ENCODE measurements at places on chromosomes 6 and 20. TPM values are rescaled to one million over a fixed set of nuclear protein-coding genes. Genes with fewer than 3 reads are reported as not detected.
A peak's percentile ranks its signal among the peaks of the same experiment; 100 is the strongest.

GRCh38 chr6:64672131-64672530 is 1034.9 kb downstream of the EYS start:
- no peak for DNase-seq
- H3K36me3 ChIP-seq: no peaks in the 10 kb centered on the region
- H3K4me1 ChIP-seq: no peaks in the 10 kb centered on the region
- no peaks in the 10 kb centered on the region for H3K27me3 ChIP-seq
- H3K27ac ChIP-seq: no peak overlapping the region
- no peak overlapping the region for H3K4me3 ChIP-seq

- peaks cover 8% of the 10 kb centered on the region for H3K4me1 ChIP-seq
- H3K27me3 ChIP-seq: no peaks in the 10 kb centered on the region
- H3K36me3 ChIP-seq: peaks cover 21% of the 10 kb centered on the region
- peak; percentile 46 for DNase-seq
- H3K4me3 ChIP-seq: peak overlapping the region; percentile 93
Measured at GRCh38 chr20:10671919-10672623, 1.7 kb downstream of the JAG1 start.

- H3K27ac ChIP-seq: no peak overlapping the region
- DNase-seq: no peak
- H3K4me3 ChIP-seq: no peak overlapping the region
- H3K4me1 ChIP-seq: peaks cover 23% of the 10 kb centered on the region
- H3K27me3 ChIP-seq: no peaks in the 10 kb centered on the region
Measured at GRCh38 chr6:33783781-33784520, 5.0 kb downstream of the LEMD2 start.

DNA sequence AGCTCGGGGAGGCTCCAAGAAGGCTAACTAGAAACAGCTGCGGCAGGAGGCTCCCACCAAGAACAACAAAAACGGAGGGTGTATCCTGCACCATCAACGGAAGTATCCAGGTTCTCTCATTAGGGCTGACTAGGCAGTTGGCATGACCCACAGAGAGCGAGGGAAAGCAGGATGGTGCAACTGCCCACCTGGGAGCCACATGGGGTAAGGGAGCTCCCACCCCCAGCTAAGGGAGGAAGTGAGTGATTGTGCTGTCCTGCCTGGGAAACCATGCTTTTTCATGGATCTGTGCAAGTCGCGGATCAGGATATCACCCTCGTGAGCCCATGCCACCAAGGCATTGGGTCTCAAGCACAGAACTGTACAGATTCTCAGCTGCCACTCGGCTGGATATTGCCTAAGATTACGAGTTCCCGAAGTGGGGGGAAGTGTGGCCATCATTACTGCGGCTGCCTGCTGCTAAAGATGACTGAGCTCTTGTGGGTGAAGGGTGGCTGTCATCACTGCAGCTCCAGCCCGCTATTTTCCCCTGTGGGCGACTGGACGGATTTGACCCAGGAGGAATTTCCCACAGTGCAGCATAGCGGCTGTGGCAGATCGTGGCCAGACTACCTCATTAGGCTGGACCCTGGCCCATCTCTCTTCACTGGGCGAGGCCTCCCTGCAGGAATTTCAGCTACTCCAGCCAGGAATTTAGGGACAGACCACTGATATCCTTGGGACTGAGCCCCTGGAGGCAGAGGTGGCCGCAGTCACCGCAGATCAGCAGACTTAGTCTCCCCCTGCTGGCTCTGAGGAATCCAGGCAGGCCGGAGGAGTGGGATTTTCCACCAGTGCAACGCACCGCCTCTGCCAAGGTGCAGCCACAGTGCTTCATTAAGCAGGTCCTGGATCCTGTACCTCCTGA is 515.7 kb downstream of the FRK start:
- H3K4me1 ChIP-seq: no peaks in the 10 kb centered on the region
- no peaks in the 10 kb centered on the region for H3K36me3 ChIP-seq
- no peak overlapping the region for H3K27ac ChIP-seq
- H3K4me3 ChIP-seq: no peak overlapping the region

DNA sequence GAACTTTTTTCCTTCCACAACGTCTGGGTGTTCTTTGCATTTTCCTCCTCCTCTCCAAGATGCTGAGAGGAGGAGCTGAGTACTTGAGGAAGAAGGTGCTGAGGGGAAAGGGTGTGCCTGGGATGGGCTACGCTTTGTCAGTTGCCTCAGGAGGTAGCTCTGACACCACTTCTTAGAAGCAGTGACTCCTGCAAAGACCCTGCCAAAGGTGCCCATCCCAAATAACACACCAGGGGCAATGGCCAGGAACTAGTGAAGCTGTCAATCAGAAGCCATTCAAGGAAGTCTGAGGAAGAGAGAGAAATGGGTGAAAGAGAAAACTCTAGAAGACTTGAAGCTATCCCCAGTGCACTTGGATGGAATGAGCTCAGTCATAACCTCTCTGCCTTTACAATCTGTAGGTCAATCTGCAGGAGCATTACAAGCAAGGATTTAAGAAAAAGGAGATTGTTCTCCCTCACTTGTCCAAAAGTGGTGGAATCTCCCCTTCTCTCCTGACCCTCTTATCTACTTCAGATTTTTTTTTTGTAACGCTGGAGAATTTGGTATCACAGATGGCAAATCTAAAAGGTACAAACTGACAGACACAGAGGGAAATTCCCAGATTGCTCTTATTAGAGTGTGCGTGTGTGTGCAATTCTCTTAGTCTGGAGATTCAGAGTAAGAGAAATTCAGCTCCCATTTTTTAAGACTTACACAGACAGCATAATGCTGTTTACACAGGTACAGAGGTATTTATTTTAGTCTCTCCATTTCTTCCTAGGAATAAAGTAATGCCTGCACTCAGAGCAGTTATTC is 242.6 kb downstream of the GMPR start:
- H3K4me1 ChIP-seq: peaks cover 1% of the 10 kb centered on the region
- H3K27ac ChIP-seq: no peak overlapping the region
- peaks cover 24% of the 10 kb centered on the region for H3K36me3 ChIP-seq

DNA sequence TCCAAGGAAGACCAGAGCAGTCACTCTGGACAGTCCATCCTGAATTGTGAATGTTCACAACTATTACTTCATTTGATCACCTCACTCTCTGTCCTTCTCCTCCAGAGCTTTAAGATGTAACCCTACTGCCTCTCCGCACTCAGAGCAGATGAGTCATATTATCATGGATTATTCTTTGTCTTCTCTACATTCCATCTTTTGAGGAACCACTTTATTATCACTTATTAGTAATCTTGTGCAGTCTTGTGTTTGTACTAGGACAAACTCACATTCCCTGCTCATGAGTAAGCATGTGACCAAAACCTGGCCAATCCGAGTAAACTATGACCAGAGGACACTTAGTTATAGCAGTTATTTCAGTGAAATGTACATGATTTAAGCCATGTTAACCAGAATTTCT is 401.5 kb upstream of the ADGRB3 start:
- no peaks in the 10 kb centered on the region for H3K36me3 ChIP-seq
- H3K27ac ChIP-seq: no peak overlapping the region
- no peak overlapping the region for H3K4me3 ChIP-seq

- peaks cover 2% of the 10 kb centered on the region for H3K27me3 ChIP-seq
- DNase-seq: no peak
- H3K4me1 ChIP-seq: no peaks in the 10 kb centered on the region
- peaks cover 2% of the 10 kb centered on the region for H3K36me3 ChIP-seq
Measured at GRCh38 chr6:107641500-107641941, 151.6 kb downstream of the SOBP start.

- H3K4me1 ChIP-seq: no peaks in the 10 kb centered on the region
- H3K27me3 ChIP-seq: peaks cover 12% of the 10 kb centered on the region
- H3K4me3 ChIP-seq: no peak overlapping the region
- no peaks in the 10 kb centered on the region for H3K36me3 ChIP-seq
- no peak overlapping the region for H3K27ac ChIP-seq
Measured at GRCh38 chr6:11515763-11516162, 21.8 kb upstream of the TMEM170B start.

GRCh38 chr6:43846556-43846955 is 76.5 kb downstream of the VEGFA start:
- H3K27ac ChIP-seq: no peak overlapping the region
- H3K4me3 ChIP-seq: no peak overlapping the region
- H3K4me1 ChIP-seq: peaks cover 19% of the 10 kb centered on the region
- H3K27me3 ChIP-seq: peaks cover 28% of the 10 kb centered on the region

DNA sequence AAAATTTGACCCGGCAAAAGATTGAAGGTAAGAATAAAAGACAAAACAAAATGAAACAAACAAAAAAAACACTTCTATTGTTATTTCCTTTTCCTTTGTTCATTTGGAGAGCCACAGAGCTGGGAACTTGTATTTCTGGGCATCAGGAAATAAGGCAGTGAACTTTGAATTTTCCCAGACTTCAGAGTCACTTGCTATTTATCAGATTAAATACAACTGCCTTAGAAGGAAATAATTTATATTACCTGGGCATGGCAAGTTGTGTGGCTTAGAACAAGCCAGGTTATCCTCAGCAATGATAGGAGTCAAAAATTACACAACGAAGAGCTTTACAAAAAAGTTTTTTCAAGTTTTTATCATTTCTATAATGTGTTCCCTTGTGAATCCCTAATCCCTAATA is 20.2 kb upstream of the MRAP2 start:
- no peak overlapping the region for H3K4me3 ChIP-seq
- no peak overlapping the region for H3K27ac ChIP-seq
- no peaks in the 10 kb centered on the region for H3K36me3 ChIP-seq
- H3K4me1 ChIP-seq: no peaks in the 10 kb centered on the region
- H3K27me3 ChIP-seq: no peaks in the 10 kb centered on the region

- H3K4me3 ChIP-seq: no peak overlapping the region
- H3K36me3 ChIP-seq: no peaks in the 10 kb centered on the region
- no peak overlapping the region for H3K27ac ChIP-seq
- peak; percentile 49 for DNase-seq
- peaks cover 12% of the 10 kb centered on the region for H3K4me1 ChIP-seq
Measured at GRCh38 chr6:156865019-156865629, 87.9 kb downstream of the ARID1B start.

- no peaks in the 10 kb centered on the region for H3K36me3 ChIP-seq
- no peak overlapping the region for H3K4me3 ChIP-seq
- no peaks in the 10 kb centered on the region for H3K4me1 ChIP-seq
- H3K27ac ChIP-seq: no peak overlapping the region
- H3K27me3 ChIP-seq: no peaks in the 10 kb centered on the region
Measured at GRCh38 chr6:20192625-20193024, 19.6 kb downstream of the MBOAT1 start.

- no peaks in the 10 kb centered on the region for H3K4me1 ChIP-seq
- peak; percentile 5 for DNase-seq
- H3K27me3 ChIP-seq: no peaks in the 10 kb centered on the region
- no peaks in the 10 kb centered on the region for H3K36me3 ChIP-seq
- no peak overlapping the region for H3K4me3 ChIP-seq
Measured at GRCh38 chr6:10297832-10298231, 117.0 kb downstream of the TFAP2A start.

C20orf141 gene
- not detected for total RNA-seq

HLA-DQB1 gene
- total RNA-seq: not detected

CLIC5 gene
- not detected for total RNA-seq

SLC26A8 gene
- not detected for total RNA-seq

ADGRF4 gene
- not detected for total RNA-seq

SLC17A9 gene
- total RNA-seq: 1.4 TPM

SERPINB1 gene
- total RNA-seq: 6.1 TPM

All from IMR-90 (cell line).